Neural progenitor cell (in vitro differentiated cells): ENCODE measurements at places on chromosomes 1 and 21.

GRCh38 chr1:966135-966703 is at the start of gene PLEKHN1:
Gene PLEKHN1, plus strand, starts transcription at chr1:966482. Its CDS starts 50 bp downstream, at chr1:966532.
- no peak for DNase-seq

GRCh38 chr1:221117133-221117532 is 237.9 kb downstream of the HLX start:
- no peak for DNase-seq

- no peak for DNase-seq
Observed at GRCh38 chr1:192343344-192343743, 26.6 kb downstream of the RGS21 start.

GRCh38 chr1:119371815-119372214 is 3.2 kb downstream of the HAO2 start:
- DNase-seq = no peak

DNA sequence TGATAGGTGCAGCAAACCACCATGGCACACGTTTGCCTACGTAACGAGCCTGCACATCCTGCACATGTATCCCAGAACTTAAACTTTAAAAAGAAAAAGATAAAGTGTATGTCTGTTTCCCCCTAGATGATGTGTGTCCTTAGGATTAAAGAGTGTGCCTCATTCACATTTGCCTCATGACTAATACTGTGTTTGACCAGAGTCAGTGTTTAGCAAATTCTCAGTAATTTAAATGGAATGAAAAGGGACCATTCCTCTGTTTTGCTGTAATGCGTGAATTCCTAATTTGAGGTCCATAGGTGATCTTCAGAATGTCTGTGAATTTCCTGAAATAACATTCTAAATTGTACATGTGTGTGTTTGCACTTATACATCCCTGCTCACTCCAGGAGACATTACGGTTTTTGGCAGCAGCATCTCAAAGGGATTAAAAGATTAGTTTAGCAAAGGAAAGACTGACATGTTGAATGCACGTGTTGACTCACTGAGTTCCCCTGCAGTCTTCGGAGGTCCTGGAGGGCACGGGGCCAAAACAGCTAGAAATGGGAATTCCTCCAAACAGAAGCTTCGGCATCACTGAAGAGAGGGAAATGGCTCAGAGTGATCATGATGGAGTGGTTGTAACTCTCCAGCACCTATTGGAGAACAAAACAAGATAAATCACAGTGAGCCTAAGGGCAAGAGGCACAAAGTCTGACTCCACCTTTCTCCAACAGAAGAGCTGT is 19.1 kb upstream of the SLC35F3 start:
- DNase-seq = no peak

GRCh38 chr1:91505086-91505485 is 4.4 kb downstream of the CDC7 start:
- peak; percentile 33 for DNase-seq

GRCh38 chr1:202251424-202252256 is 58.0 kb downstream of the LGR6 start:
- DNase-seq = no peak

- DNase-seq = no peak
Observed at GRCh38 chr1:36419569-36419968, 21.9 kb upstream of the LSM10 start.

DNA sequence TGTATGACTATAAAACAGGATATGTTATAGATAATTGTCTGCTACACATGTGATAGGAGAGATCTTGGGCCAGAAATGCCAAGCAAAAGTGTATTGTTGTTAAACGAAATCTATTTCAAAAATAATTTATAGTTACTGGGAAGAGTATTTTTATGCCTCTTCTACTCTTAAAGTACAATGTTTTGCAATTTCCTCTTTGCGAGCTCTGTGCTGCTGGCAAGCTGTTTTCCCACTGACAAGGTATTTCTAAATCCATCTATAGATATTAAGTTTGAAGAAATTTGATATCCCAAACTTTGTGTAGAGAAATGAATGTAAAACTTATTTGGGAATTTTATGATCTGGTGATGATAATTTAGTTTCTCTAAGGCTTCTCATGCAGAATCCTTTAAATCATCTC is 63.3 kb upstream of the PTGFR start:
- DNase-seq = no peak

DNA sequence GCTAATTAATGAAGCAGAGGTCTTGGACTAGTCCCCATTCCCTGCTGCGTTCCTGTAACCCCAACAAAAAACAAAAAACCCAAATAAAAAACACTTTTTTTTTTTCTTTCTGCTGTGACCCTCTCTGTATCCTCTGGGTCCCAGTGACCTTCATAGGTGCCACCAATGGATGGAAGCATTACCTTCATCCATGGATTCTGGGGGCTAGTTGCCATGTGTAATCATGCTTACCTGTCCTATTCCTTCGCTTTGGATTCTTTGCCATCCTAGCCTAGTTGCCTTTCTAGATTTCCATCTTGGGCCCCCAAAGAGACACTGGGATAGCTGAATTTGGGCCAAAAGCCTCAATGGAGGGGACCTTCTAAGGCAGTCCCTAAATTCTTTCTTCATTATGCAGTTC is 1208.7 kb downstream of the BRINP3 start:
- DNase-seq = peak; percentile 60
